Smooth muscle cell of trachea (primary cell): ENCODE measurements at places on chromosomes 1 and 21. TPM values are rescaled to one million over a fixed set of nuclear protein-coding genes. Genes with fewer than 3 reads are reported as not detected.

C1orf35 gene
- total RNA-seq = 10.3 and 11.7 TPM in 2 replicates

SPRTN gene
- total RNA-seq = 11.7 and 12.1 TPM in 2 replicates

SLC25A34 gene
- 0.58 and 2.6 TPM in 2 replicates for total RNA-seq

CZIB gene
- total RNA-seq = 55.7 and 74.3 TPM in 2 replicates

HIVEP3 gene
- 0.17 and 0.29 TPM in 2 replicates for total RNA-seq

RIPPLY3 gene
- total RNA-seq = not detected in 2 replicates

KLHL20 gene
- total RNA-seq = 41.0 and 52.9 TPM in 2 replicates

LEMD1 gene
- total RNA-seq = not detected in 2 replicates

DLGAP3 gene
- 0.17 TPM in 1 of 2 replicates, not detected in the other for total RNA-seq

SLC2A5 gene
- total RNA-seq = 2.0 and 13.2 TPM in 2 replicates

AGT gene
- 1.3 and 2.0 TPM in 2 replicates for total RNA-seq

MEX3A gene
- total RNA-seq = 0.73 and 2.0 TPM in 2 replicates

CLEC20A gene
- not detected in 2 replicates for total RNA-seq

PGLYRP4 gene
- not detected in 2 replicates for total RNA-seq

RGS16 gene
- 0.29 and 0.66 TPM in 2 replicates for total RNA-seq

PLA2G2F gene
- total RNA-seq = not detected in 2 replicates

S100A4 gene
- total RNA-seq = 514 and 844 TPM in 2 replicates

C1orf226 gene
- 0.17 and 0.29 TPM in 2 replicates for total RNA-seq

CD101 gene
- 0.29 and 0.66 TPM in 2 replicates for total RNA-seq

LCE1D gene
- total RNA-seq = not detected in 2 replicates

ACAP3 gene
- total RNA-seq = 74.6 and 80.6 TPM in 2 replicates

SNRPE gene
- 36.9 and 111 TPM in 2 replicates for total RNA-seq

LIN9 gene
- total RNA-seq = 2.2 and 7.3 TPM in 2 replicates

CRNN gene
- not detected in 2 replicates for total RNA-seq

UHMK1 gene
- 63.0 and 82.0 TPM in 2 replicates for total RNA-seq

NCF2 gene
- 0.15 and 0.50 TPM in 2 replicates for total RNA-seq

SERINC2 gene
- total RNA-seq = 5.5 and 38.9 TPM in 2 replicates

KIAA1614 gene
- total RNA-seq = 9.6 and 13.7 TPM in 2 replicates

COL24A1 gene
- total RNA-seq = 0.83 and 0.87 TPM in 2 replicates
